ENCODE measurements at places on chromosomes 7 and 10.

DNA sequence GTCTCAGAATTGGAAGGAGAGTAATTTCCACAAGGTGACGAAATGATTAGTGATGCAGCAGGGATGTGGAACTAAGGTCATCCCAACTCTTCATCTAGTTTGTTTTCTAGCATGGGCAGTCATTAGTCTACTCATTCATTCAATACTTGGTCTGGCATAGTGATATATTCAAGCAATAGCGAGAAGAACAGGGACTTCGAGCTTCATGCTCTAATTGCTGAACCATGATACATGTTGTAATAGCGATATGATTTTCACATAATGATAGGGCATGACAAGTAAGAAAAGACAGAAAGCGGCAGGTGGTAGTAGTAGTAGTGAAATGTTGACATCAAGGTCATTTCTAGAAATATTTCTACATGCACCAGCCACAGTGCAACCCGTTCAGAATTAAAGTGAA is 652.1 kb downstream of the PHTF2 start:
- no peak for DNase-seq

- no peak for DNase-seq
Measured at GRCh38 chr10:117112220-117112619, 25.9 kb downstream of the VAX1 start.

DNA sequence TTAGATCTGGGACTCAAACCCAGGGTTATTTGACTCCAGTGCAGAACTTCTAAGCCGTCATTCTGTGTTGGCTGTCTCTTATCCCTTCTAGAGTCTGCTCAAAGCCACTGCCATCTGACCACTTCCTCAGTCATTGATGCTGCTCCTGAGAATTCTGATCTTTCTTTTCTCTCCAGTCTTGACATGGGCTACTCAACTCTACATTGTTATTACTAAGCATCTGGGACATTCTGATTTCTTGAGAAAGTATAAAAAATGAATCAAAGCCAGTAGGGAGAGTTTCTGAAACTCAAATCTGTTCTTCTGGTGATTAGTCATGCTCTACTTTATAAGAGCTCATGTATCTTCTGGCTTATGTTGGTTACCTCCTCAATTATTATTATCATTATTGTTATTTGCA is 48.7 kb downstream of the ANK3 start:
- DNase-seq = no peak

GRCh38 chr7:39217783-39218182 is 240.1 kb downstream of the POU6F2 start:
- DNase-seq = no peak

DNA sequence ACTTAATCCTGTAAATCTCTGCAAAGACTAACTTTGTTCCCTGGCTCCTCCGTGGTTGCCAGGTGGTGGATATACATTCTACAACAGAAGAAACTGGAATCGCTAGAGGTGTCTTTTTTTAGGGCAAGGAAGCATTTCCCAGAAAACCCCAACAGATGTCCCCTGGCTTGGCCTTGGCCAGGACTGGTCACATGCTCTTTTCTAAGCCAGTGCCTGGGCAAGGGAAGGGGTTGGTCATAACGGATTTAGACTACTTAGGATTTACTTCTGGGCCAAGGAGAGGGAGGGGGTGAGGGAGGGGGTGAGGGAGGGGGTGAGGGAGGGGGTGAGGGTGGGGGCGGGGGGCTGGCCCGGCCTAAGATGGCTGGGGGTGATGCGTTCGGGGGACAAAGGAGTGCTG is 105.7 kb downstream of the SNX10 start:
- no peak for DNase-seq

Measured in fibroblast of the aortic adventitia (primary cell).